ENCODE measurements at places on chromosomes 11 and 22.

DNA sequence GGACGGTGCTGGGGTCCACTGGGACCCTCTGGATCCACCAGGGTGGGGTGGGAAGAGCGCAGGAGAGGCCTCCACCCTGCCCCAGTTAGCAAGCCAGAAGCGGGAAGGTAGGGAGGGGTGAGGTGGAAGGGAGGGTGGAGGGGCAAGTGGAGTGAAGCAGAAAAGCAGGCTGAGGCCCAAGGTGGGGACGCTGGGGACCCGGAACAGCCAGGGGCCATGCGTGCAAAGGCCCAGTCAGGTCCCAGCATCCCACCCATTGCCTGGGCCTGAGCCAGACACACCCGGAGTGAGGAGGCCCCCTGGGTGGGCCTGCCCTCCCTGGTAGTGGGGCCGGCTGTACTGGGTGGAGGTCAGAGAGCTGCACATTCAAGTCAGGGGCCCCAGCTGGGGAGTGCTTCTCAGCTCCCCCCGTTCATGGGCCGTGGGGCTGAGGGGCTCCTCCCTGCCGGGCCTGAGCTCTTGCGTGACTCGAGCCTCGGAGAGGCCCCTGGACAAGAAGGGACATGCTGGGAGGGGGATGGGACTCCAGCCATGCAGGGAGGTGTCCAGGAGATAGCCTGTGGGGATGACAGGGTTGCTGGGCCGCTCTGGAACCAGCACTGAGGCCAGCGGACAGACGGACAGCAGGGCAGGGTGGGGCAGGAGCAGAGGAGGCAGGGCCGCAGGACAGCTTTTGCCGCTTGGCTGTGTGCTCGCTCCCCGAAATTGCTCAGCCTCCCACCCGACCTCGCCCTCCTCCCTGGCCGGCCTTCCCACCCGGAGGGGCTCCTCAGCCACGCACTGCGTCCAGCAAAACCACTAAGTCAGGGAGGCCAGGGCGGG, 7.7 kb downstream of the TNNT3 start:
- DNase-seq, result no peak

- no peak for DNase-seq
Measured at GRCh38 chr22:45318558-45319323, 9.0 kb downstream of the FAM118A start.

DNA sequence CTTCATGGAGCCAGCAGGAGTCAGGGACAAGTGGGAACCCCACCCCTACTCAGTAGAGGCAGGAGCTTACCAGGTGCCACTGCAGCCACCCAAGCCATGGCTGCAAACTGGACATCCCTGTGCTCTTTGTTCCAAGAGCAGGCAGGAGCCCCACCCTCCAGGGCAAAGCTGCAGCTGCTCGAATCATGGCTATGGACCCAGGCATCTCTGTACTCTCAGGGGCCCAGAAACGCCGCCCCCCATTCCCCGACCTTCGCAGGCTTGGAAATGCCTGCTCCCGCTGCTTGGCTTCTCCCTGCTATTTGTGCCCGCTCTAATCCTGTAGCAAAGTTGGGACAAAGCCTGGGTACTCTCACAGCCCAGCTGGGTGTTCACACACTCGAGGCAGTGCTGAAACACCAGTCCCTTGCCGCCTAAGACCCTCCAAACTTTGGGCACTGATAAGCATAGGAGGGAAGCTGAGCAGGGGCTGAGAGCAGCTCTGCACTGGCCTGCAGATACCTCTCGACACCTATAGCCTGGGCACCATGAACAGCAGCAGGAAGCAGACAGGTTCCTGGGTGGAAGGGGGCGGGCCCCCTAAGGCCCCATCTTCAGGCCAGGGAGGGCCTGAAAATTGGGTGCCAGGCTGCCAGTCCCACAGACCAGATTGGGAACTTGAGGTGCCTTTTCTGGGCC, 402.4 kb downstream of the LRRC4C start:
- no peak for DNase-seq

GRCh38 chr22:50468626-50469025, 6.2 kb downstream of the SBF1 start:
- no peak for DNase-seq

- no peak for DNase-seq
Measured at GRCh38 chr11:105923807-105924206, 98.2 kb downstream of the MSANTD4 start.

DNA sequence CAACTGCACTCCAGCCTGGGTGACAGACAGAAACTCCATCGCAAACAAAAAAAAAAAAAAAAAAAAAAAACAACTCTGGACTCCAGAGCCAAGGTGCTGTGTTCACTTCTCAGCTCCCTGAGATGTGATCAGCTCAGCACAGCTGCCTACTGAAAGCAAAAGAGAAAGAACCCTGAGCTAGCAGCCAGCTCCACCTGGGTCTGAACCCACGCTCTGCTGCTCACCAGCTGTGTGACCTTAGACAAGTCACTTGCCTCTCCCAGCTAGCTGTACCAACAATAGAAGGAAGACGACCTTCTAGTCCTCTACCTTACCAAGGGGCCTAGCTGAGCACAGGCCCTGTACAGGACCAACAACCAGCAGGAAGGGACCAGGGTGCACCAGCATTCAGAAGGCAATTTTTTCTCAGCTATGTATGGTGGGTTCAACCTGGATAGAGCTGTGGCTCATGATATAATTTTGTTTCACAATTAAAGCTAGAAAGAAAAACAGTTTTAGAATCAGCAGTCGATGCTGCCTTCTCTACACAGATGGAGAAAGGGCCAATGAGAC, 3.8 kb downstream of the DGCR2 start:
- no peak for DNase-seq

- no peak for DNase-seq
Measured at GRCh38 chr22:22343581-22344296, 99.2 kb downstream of the VPREB1 start.

DNA sequence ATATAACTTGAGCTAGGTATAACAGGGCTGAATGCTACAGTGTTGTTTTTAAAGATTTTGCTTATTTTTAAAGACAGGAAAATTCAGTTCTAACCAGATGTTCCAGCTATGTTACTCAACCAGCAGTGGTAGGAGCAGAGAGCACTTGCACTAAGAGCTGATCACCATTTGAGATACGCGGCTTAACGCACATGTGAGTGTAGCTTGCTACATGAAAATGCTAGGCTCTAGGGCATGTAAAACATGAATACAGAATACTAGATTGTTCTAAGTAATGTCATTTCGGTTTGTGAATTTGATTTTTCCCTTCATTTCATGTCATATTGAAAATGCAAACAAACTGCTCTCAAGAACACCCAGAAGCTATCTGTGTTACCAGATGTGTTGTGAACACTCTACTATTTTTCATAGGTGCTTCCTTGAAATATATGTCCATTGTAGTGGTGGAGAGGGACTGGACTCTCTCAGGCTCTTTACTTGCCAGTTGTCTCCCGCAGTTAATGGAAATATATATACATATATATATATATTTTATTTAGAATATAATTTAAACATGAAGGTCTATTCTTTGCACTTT, 10.8 kb upstream of the TECTA start:
- no peak for DNase-seq

- DNase-seq, result no peak
Measured at GRCh38 chr22:17117400-17117799, 3.8 kb downstream of the TMEM121B start.

GRCh38 chr11:5304046-5304445, 2.3 kb upstream of the OR51B4 start:
- DNase-seq, result no peak

DNA sequence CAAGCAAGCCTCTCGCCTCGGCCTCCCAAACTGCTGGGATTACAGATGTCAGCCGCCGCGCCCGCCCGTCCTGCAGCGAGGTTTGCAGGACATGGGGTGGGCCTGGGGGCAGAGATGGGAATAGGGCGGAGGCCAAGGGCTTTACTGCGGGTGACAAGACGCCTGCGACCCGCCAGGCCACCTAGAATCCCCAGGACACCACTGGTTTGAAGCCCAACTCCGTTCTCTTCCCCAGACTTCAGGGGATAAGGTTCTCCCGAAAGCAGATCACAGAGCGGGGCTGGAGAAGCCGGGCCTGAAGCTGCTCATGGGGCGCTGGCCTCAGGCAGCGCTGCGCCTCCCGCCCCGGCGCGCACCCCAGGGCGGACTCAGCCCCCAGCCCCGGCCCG, 354 bp downstream of the POLR2L start:
- no peak for DNase-seq

- DNase-seq, result no peak
Measured at GRCh38 chr11:133521502-133521901, 10.8 kb downstream of the OPCML start.

DNA sequence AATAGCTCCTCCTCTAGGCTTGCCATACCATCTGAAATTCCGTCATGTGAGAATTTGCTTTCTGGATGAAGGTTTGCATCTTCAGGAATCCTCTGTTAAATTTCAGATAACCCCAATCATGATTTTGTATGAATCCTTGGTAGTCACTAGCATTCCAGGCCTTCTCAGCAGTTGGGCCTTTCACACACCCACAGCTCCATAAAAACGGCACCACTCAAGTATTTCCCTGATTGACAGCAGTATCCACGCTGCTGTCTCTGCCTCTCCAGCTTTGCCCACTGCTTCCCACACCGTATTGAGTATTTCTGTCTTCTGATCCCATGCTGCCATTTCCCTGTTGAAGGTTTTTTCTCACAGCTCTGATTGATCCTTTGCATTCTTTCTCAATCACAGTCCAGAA, 208.7 kb upstream of the NCAM1 start:
- DNase-seq, result no peak

DNA sequence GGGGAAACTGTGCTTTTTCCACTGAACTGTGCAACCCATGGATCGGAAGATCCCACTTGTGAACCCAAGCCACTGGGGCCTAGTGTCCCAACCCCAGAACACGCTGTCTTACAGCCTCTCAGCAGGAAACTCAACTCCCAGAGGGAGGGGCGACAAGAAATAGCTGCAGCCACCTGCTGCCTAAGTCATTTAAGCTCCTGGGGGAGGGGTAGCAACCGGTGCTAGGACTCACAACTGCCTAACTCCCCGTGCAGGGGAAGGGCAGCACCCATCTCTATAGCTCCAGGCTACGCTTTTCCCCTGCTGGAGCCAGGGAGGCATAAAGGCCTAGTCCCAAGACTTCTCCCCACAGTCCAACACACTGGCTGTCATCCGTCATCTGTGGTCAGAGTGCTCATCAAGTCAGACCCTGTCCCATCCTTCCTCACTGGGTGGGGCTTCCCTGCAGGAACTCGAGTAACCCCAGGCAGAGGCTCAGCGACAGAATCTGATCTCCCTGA, 363.0 kb downstream of the LUZP2 start:
- DNase-seq, result no peak

DNA sequence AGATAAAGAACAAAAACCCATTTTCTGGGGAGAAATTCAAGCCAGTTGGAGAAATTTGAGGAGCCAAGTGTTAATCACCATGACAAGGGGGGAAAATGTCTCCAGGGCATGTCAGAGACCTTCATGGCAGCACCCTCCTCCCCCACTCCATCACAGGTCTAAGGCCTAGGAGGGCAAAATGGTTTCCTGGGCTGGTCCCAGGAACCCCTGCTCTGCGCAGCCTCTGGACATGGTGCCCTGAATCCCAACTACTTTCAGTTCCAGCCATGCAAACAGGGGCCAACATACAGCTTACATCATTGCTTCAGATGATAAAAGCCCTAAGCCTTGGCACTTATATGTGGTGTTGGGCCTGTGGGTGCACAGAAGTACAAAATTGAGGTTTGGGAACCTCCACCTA, 167.5 kb downstream of the LUZP2 start:
- DNase-seq, result no peak

- peak; percentile 45 for DNase-seq
Measured at GRCh38 chr11:44421090-44421675, 111.2 kb upstream of the ALX4 start.

- no peak for DNase-seq
Measured at GRCh38 chr11:35623621-35624168, 5.4 kb downstream of the FJX1 start.

GRCh38 chr11:104005234-104005855, 31.1 kb upstream of the DDI1 start:
- DNase-seq, result no peak

- DNase-seq, result peak; percentile 43
Measured at GRCh38 chr11:18844753-18845367, 53.3 kb upstream of the PTPN5 start.

GRCh38 chr22:36331306-36331911, 56.4 kb downstream of the MYH9 start:
- DNase-seq, result peak; percentile 58
